GM04504 (cell line): ENCODE measurements at places on chromosomes 2 and 18.
A peak's percentile ranks its signal among the peaks of the same experiment; 100 is the strongest.

DNA sequence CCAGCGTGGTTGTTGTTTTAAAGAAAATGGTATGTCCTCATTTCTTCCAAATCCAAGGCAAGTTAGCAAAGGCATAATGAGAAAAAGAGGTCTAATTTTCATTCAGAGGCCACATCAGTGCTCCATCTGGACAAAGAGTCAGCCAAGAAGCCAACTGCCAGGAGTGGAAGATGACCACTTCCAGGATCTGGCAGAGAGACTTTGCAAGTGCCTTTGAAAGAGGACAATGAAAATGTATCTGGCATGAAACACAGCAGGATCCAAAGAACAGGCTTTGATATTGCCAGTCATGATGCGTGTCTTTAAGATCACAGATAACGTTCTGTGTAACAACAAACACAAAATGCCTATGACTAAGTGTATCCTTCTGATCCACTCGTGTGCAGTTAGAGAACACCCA lies 82.8 kb downstream of the AFF3 start:
- DNase-seq = no peak

DNA sequence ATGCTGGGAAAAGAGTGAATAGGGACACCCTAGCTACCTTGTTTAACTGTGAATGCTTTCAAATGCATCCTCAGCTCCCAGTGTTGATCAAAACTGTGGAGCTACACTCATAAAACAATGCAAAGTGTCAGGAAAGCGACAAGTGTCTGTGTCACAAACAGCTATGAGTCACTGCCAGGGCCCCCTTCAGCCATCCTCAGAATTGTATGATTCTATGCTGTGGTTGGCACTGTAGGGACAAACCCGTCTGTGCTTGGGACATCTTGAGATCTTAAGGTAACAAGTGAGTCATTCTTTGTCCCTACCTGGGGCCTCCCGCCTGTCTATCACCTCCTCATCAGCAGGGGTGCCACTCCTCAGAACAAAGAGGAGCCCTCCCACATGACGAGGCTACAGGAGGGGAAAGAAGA lies 42.4 kb downstream of the KLF7 start:
- no peak for DNase-seq

DNA sequence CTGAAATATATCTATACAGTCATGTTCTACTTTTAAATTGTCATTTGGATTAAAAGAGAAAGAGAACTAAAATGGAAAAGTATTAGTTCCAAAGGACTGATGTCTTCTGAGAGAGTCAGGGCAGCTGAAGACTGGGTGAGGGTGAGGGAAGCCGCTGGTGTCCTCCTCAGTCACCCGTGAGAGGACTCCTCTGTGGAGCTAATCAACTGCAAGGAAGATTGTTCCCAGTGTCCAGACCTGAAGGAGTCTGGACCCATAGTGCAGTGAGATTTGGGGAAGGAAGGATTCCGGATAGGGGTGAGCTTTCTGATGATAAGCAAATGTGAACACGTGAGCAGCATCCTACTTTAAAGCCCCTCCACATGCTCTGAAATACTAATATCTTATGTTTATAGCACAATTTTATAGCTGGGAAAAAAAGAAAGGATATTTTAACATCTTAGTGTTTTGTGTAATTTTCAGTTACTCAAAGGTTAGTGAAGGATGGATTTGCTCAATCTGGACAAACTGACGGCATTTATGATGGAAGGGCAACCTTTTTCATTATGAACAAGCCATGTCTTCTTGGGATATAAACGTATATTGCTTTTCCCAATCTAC lies 134.5 kb upstream of the TTC39C start:
- DNase-seq = no peak

DNA sequence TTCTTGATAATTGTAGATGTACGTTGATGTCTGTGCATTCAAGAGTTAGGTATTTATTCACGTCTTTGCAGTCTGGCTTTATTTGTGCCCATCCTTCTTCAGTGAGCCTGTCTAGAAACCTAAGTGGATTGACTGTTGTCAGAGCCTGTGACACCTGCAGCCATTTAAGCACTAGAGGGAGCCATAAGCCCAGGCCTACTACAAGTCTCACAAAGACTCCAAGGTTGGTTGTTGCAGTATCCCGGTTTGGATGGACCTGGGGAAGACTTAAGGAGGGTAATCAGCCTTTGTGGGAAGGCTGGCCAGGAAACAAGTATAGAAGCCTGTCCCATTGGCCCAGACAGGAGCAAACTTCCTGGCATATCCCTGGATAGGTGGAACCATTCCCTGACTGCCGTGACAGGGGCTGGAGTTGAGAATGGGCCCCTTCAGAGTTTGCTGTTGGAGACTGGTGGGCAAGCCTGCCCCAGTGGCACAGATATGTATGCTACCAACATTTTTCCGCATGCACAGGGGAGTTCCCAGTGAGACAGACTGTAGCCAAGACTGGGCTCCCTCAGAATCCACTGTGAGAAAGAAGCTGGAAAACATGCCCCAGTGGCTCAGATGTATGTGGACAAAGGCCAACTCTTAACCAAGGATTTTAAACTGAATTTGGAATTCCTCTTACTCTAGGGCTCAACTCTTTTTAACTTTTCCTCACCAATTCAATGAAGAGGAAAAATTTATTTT lies 9.3 kb upstream of the LRRC30 start:
- peak; percentile 46 for DNase-seq

GRCh38 chr2:20205915-20206524 lies 18.9 kb downstream of the SDC1 start:
- DNase-seq = no peak

- no peak for DNase-seq
These were observed 3.7 kb downstream of the PRKAG3 start for GRCh38 chr2:218827701-218828476.

- DNase-seq = no peak
These were observed 171.8 kb downstream of the ASXL3 start for GRCh38 chr18:33749834-33750233.

DNA sequence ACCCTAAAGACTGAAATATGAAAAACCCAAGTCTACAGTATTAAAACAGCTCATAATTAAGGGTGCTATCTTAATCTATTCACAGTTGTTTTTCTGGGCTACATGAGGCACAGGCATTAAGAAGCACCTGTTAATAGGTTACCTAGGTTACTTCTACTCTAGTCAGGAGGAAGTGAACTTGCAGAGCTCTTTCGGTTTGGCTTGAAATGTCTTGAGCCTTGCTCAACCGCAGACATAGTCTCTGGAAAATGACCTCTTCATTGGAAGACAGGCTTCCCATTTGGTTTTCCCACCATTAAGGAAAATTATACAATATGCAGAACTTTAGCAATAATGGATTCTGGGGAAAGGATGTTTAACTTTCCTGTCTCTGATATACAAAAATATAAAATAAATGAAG lies 142.3 kb upstream of the KCNJ3 start:
- no peak for DNase-seq

DNA sequence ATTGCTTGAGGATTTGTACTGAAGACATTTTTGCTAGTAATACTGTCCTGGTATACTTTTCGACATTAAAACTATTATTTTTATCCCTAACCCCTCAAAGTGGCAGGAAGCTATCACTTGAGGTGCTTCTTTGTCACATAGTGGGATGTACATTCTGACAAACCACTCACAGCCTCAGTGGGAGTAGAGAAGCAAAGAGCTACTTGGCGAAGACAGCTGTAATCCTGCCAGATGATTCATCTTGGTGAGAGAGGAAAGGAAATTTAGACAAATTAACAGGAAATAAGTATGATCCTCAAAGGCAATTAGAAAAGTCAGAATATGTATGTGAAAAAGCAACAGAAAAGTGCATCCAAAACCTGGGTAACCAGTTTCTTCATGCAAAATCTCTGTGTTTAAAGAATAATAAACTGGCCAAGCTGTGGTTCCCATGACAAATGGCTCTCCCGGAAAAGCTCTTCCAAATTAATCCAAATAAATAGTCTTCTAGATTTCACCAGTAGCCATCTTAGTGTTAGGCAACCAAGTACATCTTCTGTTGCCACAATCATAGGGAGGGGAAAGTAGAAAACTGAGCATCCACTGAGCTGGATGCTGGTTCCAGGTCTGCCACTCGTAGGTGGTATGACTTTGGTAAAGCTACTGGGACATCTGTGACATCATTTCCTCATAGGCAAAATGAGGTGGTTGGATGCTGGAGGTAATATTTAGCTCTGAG lies 308.0 kb upstream of the LYPD1 start:
- DNase-seq = peak; percentile 10

GRCh38 chr2:174635776-174636404 lies 38.3 kb upstream of the WIPF1 start:
- DNase-seq = no peak

GRCh38 chr2:31835450-31835849 lies 175.4 kb downstream of the MEMO1 start:
- no peak for DNase-seq

DNA sequence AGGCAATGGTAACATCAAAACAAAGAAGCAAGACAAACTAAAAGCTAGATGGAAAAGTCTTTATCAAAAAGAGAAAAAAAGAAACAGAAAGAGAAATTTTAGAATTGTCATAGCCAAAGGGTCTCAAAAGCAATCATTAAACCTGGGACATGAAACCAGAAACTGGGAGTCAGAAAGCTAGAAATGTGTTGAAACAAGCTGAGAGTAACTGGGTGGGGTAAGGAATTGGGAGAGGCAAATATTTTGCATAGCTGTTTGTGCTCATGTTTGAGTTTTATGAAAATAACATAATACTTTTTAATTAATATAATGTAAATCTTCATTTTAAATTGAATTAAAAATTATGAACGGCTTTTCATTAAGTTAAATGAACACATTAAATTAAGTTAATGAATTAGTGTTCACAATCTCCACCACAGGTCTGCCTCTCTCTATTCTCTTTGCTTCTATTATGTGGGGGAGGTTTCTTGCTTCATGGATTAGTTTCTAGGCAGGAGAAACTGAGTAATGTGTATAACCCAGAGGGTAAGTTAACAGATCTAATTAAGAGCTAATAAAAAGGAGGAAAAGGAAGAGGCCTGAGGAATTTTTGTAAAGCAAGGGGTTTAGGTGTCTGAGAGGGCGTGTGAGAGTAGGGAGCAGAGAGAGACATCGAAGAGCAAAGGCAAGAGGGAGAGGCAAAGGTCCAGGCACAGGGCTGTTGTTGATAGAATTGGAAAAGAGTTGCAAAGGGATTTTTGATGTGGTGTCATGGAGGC lies 20.0 kb upstream of the SERPINB2 start:
- DNase-seq = no peak

- DNase-seq = no peak
These were observed 200.7 kb downstream of the RPIA start for GRCh38 chr2:88892207-88892606.

DNA sequence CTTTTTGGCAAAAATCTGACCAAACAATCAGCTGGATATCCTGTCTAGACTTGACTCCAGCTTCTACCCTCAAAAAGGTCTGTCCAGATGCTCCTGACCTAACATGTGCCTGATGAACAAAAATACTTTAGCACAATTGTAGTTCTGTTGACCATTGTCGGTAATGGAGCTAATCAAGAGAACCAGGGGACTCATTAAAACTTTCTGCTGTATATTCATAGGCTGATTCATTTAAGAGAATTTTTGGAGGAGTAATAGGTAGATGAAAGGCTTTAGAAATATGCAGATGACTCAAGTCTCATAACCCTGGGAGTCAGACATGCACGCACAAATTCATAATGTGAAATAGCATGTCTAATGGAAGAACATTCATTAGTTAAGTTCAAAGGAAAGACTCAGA lies 514.2 kb downstream of the TXNL1 start:
- peak; percentile 81 for DNase-seq

DNA sequence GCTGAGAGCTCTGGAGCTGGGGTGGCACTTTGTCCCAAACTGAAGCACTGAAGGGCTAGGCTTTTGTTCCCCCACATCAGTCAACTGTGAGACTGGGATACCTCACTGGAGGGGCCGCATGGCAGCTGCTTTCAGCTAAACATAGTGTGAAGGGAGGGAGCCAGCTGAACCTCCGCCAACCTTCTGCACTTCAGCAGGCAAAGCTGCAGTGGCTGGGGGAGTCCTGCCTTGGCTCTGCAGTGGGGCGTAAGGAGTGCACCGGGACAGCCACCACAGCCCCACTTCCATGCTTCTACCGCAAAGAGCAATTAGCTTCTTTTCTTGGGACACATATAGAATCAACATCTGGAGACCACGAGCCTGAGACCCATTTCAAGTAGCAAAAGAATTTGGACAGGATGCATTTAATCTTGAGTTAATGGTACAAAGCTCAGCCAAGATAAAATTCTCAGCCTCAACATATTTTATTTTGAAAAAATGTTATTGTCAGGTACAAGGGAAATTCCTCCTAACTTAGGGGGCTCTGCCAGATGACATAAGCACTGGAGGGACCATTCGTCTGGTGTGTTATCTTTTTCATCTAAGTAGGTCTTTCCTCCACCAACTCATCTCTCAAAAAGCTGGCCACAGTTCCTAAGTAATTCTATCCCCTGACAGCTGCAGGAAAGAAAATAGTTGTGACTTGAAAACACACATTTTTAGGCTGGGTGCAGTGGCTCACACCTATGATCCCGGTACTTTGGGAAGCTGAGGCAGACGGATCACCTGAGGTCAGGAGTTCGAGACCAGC lies 25.6 kb upstream of the MYCN start:
- DNase-seq = no peak

DNA sequence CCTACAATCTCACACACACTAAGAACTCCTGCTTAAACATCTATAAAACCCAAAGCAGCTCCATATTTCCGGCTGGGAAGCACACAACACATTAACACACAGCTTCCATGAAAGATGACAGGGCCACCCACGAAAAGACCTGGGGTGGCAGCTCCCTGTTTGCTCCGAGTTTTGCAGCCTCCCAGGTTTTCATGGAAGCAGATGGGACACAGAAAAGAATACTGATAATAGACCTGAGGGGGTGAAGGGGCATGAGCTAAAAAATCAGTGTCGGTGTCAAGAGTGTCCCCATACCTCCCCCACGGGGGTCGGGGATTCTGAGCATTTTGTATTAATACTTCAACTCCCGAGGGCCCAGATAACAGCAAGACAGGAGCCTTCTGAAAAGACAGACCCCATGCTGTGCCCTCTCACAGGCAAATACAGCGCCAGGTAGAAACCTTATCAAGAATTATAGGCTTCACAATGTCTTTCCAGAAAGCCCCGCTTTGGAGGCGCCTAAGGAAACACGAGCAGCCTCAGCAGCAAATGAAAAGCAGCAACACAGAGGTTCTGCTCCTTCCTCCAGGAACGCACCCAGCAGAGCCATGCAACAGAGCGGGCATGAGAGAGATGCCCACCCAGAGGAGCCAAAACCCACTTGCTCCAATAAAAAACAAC lies 50.5 kb downstream of the ZNF516 start:
- no peak for DNase-seq

DNA sequence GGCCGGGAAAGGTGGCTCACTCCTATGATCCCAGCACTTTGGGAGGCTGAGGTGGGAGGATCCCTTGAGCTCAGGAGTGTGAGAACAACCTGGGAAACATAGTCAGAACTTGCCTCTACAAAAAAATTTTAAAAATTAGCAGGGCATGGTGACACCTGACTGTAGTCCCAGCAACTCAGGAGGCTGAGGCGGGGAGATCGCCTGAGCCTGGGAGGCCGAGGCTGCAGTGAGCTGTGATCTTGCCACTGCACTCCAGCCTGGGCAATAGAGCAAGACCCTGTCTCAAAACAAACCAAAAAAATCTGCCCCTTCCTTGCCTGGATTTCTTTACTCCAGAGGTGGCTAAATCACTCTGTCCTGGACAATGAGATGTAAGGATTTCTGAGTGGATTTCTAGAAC lies 197.7 kb downstream of the NRP2 start:
- no peak for DNase-seq

- no peak for DNase-seq
These were observed 8.4 kb downstream of the KIF1A start for GRCh38 chr2:240811346-240812300.

- no peak for DNase-seq
These were observed 177.5 kb downstream of the CD8B2 start for GRCh38 chr2:106664669-106665068.
